ENCODE measurements at places on chromosomes 13 and 19.

- DNase-seq, result peak; percentile 51
Observed at GRCh38 chr13:39565036-39565949, 37.7 kb downstream of the LHFPL6 start.

GRCh38 chr13:94325650-94326049 lies 153.8 kb downstream of the DCT start:
- DNase-seq, result no peak

GRCh38 chr19:49347835-49348234 lies 12.6 kb downstream of the CD37 start:
- DNase-seq, result peak; percentile 55

- no peak for DNase-seq
Observed at GRCh38 chr13:19089315-19089714, 92.3 kb downstream of the TUBA3C start.

Data from 8988T (cell line).